HT1080 (cell line): ENCODE measurements at places on chromosomes 2 and 18.

GRCh38 chr2:191231995-191232394 is 13.2 kb upstream of the MYO1B start:
- no peak for DNase-seq

DNA sequence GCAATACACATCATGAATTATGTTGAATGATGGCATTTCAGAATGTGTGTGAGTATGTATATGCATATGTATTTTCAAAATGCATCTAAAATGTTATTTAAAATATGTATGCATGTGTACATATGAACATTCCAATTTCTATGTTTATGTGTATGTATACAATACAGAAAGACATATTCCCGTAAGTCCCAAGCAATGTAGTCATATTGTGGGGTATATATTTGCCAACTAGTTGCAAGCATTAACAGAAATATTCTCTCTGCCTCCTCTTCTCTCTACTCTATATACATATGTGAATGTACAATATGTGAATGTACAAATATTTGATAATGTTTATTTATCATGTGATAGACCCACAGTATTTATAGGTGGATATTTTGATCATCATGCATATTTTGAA is 345.8 kb upstream of the ZEB2 start:
- no peak for DNase-seq

DNA sequence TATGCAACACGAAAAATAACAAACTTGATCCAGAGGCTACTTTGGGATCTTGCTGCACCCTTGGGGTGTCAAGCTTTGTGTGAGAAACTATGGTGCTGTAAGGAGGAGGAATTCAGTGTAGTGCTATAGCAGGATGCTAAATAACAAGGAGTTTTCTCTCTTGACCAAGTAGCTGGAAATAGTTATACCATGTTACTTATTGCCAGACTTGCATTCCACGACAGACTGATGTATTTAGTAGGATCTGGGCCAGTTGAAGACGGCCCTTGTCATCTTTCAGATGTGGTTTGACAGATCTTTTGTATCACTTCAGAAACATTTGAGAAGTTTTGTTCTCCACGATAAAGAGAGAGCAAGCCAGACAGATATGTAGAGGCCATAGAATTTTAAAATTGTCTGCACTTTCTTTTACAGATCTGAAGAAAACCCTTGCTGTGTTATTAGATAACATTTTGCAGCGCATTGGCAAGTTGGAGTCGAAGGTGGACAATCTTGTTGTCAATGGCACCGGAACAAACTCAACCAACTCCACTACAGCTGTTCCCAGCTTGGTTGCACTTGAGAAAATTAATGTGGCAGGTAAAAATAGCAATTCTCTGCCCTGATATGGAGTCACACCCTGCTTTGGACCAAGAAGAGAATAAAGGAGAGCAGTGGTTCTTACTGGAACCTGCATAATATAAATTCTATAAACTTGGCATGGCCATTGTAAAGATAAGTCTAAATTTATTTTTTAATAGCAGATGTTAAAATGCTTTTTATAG is 16.3 kb downstream of the MGAT5 start:
- DNase-seq = no peak

GRCh38 chr2:11043245-11043644 is 112.0 kb upstream of the SLC66A3 start:
- DNase-seq = no peak

GRCh38 chr2:86002375-86002774 is 103.3 kb downstream of the POLR1A start:
- no peak for DNase-seq
